ENCODE measurements at places on chromosomes 5 and 9.

DNA sequence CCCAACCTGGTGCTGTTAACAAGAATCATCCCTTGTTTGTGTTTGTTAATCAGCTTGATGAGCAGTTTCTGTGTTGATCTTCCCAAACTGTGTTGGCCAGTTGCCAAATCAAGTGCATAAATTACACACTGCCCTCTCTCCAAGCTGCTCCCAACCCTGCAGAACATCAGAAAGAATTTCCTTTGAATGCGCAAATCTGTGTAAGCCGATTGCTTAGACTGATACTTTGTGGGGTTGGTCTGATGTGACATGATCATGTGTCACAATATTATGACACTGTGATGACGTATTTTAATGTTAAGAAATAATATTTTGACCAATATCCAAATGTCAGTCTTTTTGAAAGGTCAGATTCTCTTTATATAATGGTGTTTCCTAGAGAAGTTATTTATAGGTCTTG lies 766.4 kb upstream of the WWC1 start:
- no peak for DNase-seq

DNA sequence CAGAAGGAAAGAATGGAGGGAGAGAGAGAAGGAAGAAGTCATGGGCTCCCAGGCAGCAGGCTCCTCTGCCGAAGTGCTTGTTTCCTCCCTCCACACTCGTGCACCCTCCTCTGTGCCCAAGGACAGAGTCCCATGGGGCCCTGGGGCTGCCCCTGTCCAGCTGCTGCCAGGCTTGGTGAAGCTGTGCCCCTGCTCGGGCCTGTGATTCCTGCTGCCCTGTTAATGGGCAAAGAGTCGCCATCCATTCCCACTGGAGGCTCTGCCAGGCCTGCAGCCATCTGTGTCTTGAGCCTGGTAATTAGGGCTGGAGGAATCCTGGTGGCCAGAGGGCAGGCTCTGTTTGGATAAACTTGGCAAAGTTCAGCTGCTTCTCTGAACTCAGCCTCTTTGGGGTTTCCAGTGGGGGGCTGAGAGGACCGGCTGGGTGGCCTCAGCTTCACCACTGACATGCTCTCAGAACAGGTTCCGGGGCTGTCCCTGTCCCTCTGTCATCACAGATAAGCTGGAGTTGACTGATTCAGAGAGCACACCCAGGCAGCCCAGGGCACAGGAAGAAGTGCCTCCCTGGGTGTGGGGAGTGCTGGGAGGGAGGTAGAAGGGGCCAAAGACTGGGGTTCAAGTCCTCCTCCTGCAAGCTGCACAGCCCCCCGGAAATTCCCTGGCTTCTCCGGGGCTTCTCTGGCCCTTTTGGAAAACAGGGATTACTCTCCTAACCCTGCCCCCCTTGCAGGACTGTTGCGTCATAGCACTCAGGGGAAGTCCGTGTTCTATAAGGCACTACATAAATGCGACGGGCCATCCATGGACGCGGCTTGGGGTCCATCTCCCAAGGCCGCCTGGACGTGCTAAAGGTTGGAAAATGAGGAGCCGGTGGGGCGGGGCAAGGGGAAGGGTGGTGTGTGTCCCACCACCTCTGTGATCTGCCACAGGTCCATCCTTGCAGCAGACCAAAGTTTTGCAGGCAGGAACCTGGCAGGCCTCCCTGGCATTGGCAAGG lies 154.8 kb downstream of the PAX5 start:
- no peak for DNase-seq

DNA sequence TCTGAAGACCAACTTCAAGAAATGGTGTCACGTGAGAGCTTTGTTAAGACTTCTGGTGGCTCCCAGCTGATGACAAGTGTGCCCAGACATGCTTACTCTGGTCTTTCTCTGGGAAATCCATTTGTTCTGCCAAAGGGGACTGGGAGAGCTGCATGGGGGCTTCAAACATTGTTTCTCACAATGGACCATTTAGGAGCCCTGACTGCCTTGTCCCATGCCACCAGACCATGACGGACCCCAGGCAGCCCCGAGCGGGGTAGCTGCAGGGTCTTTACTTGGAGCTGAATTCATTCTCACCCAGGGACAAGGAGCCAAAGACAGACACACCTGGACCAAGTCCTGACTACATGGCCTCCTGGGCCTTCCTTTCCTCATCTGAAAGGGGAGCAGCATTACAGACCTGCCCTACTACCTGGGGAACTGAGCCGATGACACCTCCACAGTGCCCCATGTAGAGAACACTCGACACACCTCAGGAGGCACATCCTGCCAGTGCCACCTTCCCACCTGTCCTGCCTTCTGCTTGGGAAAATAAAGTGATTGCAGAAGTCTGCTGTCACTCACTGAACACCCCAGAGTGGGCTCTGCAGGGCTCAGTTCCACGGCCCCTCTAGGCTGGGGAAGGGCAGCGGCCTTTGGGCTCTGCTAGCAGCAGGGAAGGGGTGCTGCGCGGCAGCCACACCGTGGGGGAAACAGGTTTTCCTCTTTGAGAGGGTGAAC lies 169.0 kb downstream of the DAB2IP start:
- peak; percentile 44 for DNase-seq

GRCh38 chr9:75824816-75825568 lies 65.5 kb upstream of the PCSK5 start:
- no peak for DNase-seq

DNA sequence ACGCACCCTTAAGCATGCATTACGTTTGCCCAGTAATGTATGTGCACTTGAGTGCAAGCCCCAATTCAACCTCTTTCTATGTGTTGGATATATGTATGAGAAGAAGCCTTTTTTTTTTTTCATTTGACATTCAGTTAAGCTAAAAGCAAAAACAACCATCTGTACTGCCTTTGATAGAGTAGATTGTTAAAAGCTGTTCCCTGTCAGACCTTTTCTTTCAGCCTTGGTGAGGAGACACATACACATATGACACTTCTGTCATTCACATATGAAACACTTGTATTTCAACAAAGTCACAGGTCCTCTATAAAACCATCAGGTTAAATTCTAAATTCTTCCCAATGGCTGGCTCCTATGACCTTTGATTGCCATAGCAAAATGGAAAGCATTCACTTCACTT lies 40.2 kb upstream of the STARD4 start:
- no peak for DNase-seq

DNA sequence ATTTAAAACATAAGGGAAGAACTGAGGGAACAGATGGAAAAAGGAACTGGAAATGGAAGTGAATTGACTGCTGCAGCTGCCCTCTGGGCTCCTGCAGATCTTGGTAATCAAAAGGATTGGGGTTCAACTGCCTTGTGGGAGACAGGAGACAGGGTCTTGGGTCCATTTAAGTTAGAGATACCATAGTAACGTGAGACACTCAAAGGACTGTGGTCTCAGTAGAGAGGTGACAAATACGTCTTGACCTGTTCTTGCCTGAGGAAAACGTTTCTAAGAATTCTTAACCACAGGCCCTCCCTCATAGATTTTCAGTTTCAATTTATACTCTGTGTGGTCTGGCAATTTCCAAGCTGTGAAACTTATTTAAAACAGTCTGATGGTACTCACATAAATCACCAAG lies 100.8 kb upstream of the DHFR start:
- no peak for DNase-seq

All from islet precursor cell (in vitro differentiated cells).